ENCODE measurements at places on chromosomes 1 and 21.

- no peak for DNase-seq
These were observed 180.9 kb downstream of the PRDM16 start for GRCh38 chr1:3249631-3250501.

DNA sequence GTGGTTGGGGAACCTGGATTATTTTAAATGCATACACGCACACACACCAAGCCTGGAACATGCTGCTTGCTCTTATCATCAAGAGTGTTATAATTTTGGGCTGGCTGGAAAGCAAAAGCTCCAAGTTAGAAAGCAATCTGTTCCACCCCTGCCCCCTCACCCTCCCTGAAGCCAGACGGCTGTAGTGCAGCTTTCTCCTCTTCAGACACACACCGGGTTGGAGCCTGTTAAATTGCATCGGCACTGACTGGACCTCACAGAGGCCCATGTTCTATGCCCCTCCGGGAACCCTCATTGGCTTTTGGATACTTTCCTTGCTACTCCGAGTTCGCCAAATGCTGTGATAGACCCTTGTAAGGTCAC lies 90.6 kb upstream of the KCNJ15 start:
- no peak for DNase-seq

DNA sequence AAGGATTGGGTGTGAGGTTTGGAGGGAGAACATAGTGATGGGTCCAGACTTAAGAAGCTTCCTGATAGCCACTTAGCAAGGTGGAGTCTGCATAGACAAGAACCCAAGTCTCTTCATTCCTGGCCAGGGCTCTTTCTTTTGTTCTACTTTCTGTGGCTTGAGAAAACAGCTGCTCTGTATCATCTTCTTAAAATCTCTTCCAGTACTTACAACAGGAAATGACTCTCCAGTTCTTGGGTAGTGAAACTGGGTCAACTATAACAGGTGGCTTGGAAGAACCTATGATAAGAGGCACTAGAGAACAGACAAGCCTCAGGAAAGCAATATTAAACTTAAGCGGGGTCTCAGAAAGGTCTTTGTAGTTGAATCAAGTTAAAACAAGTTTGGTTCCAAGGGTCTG lies 148.1 kb upstream of the USP24 start:
- DNase-seq, result no peak

- DNase-seq, result no peak
These were observed 356.3 kb downstream of the PLPP3 start for GRCh38 chr1:56222914-56223540.

- no peak for DNase-seq
These were observed 137.1 kb downstream of the PROX1 start for GRCh38 chr1:214124915-214125314.

DNA sequence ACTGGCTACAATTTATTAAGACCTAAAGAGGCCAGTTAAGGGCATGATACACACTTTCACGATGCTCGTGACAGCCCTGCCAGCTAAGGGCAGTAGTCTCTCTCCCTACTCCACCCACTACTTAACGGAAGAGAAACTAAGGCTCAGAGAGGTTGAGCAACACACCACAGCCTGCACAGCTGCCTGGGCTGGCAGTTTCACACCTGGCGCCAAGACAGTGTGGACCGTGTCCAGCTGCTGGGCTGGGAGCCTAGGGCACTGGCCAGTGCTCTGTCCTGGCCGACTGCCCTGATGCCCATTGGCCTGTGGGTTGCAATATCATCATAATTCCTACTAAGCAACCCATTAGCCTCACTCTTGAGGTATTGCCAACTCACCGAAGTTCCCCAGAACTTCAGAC lies 27.6 kb downstream of the TENT5C start:
- no peak for DNase-seq

- DNase-seq, result no peak
These were observed 430.6 kb upstream of the BRINP3 start for GRCh38 chr1:190908246-190908645.

GRCh38 chr1:65866439-65866838 lies 73.7 kb downstream of the PDE4B start:
- no peak for DNase-seq

DNA sequence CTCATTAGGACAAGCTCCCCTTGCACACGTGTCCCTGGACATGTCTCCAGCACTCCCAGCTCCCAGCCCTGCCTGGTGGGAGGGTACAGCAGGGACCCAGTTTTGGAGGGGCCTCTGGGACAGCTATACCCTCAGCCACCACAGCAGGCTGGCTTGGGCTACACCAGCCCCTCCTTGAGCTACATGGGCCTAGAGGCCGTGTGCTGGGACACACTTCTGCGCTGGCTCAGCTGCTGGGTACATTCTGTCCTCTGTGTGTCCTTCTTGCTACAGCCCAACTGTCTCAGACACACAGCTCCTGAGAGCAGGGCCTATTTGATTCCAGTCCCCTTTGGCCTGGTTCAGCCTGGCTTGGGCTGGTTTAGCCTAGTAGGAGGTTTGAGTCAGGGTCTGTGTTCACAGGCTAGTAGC lies 26.7 kb downstream of the DMAP1 start:
- DNase-seq, result no peak

DNA sequence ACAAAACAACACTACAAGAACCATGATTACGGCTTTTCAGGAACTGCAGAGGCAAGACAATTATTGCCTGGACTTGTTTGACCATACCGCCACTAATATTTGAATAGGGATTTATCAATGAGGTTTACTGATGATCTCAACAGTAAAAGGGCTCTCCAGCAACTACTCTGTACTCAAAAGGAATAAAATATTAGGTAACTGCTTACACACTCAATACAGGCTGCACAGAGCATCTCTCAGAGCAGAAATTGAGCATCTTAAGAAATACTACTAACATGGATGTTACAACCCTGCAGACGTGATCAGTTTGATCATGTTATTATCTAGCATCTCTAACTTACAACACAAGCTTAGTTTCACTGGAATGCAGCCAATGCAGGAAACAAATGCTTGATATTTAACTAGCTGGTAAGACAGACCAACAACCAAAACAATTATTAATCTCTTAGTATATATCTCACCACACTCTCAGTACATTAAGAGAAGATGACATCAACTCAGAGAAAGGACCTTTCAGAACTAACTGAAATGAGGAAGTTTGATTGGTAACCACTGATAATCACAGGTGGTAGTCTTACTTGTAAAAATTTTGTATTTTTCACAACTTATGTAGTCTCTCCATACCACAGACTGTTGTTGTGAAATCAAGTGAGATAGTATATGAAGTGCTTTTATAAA lies 52.2 kb downstream of the PUM1 start:
- peak; percentile 23 for DNase-seq

GRCh38 chr1:31725134-31725533 lies 21.3 kb upstream of the COL16A1 start:
- DNase-seq, result no peak

DNA sequence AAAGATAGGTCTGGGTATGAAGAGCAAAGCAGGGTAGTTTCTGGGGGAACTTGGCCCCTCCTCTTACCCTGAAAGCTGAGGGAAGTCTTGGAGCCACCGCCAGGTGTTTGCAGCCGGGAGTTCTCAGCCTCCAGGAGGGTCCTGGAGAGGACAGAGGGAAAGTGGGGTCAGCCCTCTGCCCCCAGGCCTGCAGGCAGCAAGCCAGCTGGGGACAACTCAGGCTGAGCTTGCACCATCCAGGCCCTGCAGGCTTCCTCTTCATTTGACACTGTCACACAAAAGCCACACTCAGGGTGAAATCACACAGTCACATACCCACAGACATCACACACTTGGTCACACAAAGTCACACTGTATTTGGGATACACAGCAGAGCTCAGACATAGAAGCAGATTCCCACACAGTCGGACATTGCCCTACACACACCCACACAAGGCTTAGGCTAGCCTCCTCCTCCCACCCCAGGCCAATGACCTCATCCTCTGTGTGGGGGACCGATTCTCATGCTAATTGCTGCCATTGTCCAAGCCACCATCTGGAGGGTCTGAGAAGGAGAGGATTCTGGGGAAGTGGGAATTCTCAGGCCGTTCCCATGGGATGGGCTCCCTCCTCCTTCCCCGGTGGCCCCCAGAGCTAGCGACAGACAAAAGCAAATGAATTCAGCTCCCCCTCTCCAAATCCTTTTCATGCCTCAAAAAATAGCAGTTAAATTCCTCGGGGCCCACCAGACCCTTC lies 3.7 kb downstream of the NES start:
- no peak for DNase-seq

Data from GM19239 (cell line).